ENCODE measurements at places on chromosomes 1 and 21.

- DNase-seq = no peak
Observed at GRCh38 chr1:59544615-59545293, 247.9 kb downstream of the FGGY start.

GRCh38 chr1:176225911-176226310 lies 18.8 kb upstream of the COP1 start:
- no peak for DNase-seq

DNA sequence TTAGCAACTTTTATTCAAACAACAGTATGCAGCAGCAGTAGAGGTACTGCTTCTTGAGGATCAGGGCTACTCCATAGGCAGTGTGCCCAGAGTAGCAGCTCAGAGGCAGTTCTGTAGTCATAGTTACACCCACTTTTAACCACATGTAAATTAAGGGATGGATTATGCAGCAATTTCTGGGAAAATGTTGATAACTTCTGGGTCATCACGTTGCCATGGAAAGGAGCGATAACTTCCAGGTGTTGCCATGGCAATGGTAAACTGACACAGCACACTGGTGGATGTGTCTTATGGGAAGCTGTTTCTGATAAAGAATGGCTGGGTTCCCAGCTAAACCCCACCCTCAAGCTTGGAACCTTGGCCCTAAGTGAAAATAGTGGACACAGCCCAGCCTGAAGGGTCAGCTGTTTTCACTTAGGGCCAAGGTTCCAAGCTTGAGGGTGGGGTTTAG lies 29.0 kb upstream of the PLA2G2A start:
- peak; percentile 32 for DNase-seq

DNA sequence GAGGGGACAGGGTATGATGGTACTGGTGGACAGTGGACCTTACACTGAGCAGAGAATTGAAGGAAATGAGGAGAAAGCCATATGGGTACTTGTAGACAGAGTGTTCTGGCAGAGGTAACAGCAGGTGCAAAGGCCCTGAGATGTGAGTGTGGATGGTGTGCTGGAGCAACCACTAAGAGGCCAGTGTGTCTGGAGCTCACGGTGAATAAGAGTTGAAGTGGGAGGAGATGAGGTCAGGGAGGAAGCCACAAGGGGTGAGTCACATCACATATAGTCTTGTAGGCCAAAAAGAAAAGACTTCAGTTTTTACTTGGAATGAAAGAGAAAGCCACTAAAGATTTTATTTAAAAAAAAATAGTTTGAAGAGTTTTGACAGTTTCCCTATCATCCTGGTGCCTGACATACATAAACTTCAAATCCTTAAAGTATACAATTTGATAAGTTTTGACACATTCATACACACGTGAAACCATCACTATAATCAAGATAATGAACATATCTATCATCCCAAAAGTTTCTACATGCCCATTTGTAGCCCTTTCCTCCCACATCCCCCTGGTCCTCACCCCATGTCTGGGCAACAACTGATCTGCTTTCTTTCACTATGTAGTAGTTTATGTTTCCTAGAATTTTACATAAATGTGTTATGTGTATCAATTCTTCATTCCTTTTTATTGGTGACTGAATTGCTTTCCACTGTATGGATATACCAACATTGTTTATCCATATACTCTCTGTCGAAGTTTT lies 148.4 kb downstream of the GPATCH2 start:
- no peak for DNase-seq

Data from right hindlimb (tissue), 1 donor.